HepG2 (cell line): ENCODE measurements at places on chromosomes 1 and 21. TPM values are rescaled to one million over a fixed set of nuclear protein-coding genes. Genes with fewer than 3 reads are reported as not detected.
A peak's percentile ranks its signal among the peaks of the same experiment; 100 is the strongest.

- no peak for DNase-seq
Observed at GRCh38 chr1:18946550-18947381, 9.7 kb downstream of the IFFO2 start.

GRCh38 chr1:92505015-92505692 is 18.4 kb upstream of the GFI1 start:
- DNase-seq = peak; percentile 97

The THRAP3 gene
- 92.6 and 127 TPM in 2 replicates for total RNA-seq

GRCh38 chr1:26779098-26779668 is 8.6 kb upstream of the PIGV start:
- no peak for DNase-seq

GRCh38 chr1:92862605-92863004 is 30.8 kb downstream of the RPL5 start:
- DNase-seq = no peak

The ITLN2 gene
- total RNA-seq = not detected in 2 replicates

The HUNK gene
- total RNA-seq = 1.9 and 2.5 TPM in 2 replicates

DNA sequence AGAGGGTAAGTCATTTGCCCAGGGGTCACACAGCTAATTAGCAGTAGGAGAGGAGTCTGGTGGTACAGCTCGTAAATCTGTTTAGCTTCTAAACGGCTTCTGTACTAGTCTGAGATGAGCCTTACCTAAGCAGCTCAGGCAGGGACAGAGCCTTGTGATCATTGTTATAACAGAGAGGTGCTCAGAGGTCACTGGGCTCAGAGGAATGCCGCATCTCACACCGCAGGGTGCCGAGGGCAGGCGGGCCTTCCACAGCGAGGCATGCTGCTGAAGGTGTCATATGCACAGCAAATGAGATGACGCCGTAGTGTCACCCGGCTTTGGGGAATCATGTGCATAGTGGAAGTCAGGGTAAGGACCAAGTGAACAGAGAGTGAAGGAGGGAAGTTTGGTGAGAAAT is 305.2 kb upstream of the FMN2 start:
- DNase-seq = no peak

DNA sequence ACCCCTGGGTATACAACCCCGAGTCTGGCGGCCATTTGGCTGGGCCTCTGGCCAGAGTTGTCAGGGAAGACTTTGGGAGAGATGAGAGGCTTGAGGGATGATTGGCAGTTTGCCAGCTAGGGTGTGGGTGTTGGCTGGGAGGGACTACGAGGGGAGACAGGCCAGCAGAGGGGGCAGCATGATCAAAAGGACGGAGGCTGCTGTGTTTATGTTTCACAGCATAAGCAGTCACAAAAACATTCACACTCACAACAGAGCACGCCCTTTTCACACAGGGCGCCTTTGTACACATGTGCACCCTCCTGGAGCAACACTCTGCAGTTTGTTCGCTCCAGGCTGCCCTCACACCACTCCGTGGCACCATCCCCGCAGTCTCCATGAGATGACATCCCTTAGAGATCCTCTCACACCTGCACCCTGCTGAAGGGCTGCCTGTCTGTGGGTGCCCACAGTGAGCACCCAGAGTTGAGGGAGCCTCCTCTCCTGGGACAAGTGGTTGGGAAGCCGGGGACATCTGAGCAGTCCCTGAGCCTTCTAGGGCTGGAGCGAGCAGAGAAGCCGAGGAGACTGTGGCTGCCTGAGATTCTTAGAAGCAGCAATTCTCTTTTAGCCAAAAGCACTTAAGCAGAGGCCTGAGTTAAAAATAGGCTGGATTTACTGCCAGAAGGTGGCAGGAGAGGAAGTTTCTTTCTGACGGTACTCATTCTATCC is 15.4 kb downstream of the EFNA3 start:
- peak; percentile 46 for DNase-seq

GRCh38 chr1:117295001-117295400 is 72.2 kb upstream of the MAN1A2 start:
- DNase-seq = no peak

The OR10J1 gene
- not detected in 2 replicates for total RNA-seq

The LMX1A gene
- 0.07 TPM in 1 of 2 replicates, not detected in the other for total RNA-seq

The CELF3 gene
- not detected in 2 replicates for total RNA-seq

DNA sequence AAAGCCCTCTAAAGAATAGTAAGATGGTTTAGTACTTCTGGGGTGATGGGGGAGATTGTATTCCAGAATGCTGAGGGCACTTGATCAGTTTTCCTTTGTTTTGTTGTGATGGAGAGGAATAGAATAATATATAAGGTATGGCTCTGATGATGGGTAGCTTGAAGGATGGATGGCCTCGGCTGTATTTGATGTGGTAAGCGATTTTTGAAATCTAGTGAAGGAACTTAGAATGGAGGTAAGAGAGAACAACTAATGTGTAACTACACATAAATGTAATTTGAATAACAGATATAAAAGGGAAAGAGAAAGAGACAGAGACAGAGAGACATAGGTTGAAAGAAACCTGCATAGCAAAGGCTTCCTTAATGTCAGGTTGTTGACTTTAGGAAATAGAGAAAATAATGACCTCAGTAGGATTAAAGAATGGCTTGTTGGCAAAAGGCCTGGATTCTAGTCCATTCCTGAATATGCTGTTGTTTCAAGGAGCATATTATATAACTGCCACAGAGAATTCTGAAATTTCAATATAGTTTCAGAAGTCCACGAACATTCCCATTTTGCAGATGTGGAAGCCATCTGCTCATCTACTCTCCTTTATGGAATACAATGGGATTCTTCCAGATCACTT is 58.7 kb downstream of the NIBAN1 start:
- no peak for DNase-seq

DNA sequence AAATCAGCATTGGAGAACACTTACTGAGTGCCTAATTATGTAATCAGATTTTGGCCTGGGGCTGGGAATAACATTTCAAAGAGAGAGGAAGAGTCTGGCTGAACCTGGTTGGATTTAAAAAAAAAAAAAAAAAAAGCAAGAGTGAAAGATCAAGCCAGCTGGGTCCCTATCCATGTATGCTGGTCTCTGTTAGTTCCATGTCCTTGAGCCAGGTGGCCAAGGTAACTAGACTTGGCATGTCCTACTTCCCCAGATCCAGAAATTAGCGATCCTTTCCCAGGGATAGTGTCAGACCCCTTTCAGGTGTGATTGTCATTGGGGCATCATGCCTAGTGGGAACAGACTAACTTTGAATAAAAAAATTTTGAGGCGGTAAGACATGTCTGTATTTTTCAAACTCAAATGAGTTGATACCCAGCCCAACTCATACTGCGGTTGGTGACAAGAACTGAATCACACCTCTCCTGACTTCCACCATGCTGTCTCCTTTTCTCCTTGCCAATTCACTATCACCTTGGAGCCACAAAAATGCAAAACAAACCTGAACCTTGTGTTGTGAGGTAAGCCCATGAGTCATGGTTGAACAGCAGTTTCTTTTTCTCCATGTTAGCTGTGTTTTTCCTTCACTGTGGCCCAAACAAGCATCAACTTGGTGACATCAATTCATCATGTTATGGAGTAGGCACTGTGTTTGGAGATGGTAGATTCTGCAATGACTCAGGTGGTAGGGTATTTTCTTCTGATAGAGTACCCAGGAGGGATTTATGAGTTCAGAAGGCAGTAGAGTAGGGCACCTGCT is 24.5 kb upstream of the PPP2R5A start:
- peak; percentile 76 for DNase-seq

GRCh38 chr1:206635978-206636345 is 626 bp downstream of the DYRK3 start:
- no peak for DNase-seq

The MMP23B gene
- total RNA-seq = 0.75 and 1.0 TPM in 2 replicates

The SPAG17 gene
- total RNA-seq = not detected in 2 replicates

The OR2L5 gene
- not detected in 2 replicates for total RNA-seq

The DNASE2B gene
- not detected in 2 replicates for total RNA-seq

DNA sequence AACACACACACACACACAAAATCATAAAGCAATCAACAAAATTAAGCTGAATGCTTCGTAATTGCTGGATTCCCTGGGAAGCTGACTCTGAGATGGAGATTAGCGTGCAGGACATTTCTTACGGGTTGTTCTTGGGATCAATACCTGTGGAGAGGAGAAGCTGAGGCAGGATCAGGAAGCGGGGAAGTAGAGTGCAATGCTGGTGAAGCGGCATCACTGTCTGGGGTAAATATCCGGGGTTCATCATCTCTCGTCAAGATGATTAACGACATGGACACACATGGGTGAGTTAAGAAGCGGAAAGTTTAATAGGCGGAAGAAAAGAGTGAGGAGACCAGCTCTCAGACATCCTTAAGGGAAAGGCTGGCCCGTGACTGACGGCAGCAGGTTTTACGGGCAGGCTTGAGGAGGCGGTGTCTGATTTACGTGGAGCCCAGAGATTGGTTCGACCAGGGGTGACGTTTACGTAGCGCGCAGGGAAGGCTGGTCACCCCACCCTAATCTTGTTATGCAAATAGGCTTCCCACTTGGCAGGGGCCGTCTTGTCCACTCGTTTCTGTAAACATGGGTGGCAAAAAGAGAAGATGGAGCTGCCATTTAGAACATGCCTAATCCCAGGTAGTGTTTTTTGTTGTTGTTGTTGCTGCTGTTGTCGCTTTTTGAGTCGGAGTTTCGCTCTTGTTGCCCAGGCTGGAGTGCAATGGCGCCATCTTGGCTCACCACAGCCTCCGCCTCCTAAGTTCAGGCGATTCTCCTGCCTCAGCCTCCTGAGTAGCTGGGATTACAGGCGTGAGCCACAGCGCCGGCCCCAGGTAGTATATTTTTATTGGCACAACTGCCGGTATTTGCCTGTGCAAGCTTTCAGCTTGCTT is 135.6 kb upstream of the KCNJ15 start:
- DNase-seq = no peak

- no peak for DNase-seq
Observed at GRCh38 chr1:224067621-224068457, 46.1 kb upstream of the FBXO28 start.

GRCh38 chr1:89881415-89882058 is 60.7 kb downstream of the LRRC8D start:
- DNase-seq = no peak

The TMEM79 gene
- total RNA-seq = 1.0 and 1.9 TPM in 2 replicates

The OLFML2B gene
- not detected in 2 replicates for total RNA-seq

DNA sequence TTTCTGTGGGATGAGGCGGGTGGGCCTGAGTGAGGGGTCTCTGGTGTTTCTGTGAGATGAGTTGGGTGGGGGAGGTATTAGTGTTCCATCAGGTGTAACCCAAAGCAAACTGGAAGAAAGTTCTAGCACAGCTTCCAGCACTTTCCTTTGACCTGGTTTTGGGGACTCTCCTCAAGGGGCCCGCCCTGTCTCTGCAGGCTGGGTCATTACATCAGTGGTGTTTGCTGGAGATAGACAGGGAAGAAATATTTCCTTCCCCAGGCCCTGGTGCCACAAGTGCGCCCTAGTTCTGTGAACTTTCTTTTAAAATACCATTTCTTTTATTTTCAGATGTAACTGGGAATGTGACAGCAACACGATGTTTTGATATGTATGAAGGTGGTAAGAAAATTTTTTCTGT is 16.5 kb upstream of the MX2 start:
- no peak for DNase-seq

GRCh38 chr1:51525295-51525694 is 6.2 kb upstream of the EPS15 start:
- no peak for DNase-seq

- no peak for DNase-seq
Observed at GRCh38 chr1:203186446-203187303, at the start of gene CHI3L1. Gene CHI3L1, minus strand, starts transcription at chr1:203186704. Its CDS starts 81 bp downstream, at chr1:203186623.

- DNase-seq = no peak
Observed at GRCh38 chr1:164842870-164843269, 283.9 kb downstream of the PBX1 start.

The TEDDM1 gene
- not detected in 2 replicates for total RNA-seq

GRCh38 chr21:46033410-46034400 is 52.1 kb downstream of the COL6A1 start:
- DNase-seq = peak; percentile 70

GRCh38 chr1:49424782-49425181 is 599.0 kb downstream of the AGBL4 start:
- no peak for DNase-seq

GRCh38 chr21:41706678-41707077 is 60.2 kb downstream of the RIPK4 start:
- DNase-seq = peak; percentile 86

- DNase-seq = peak; percentile 47
Observed at GRCh38 chr1:202692959-202693555, 17.2 kb downstream of the SYT2 start.

DNA sequence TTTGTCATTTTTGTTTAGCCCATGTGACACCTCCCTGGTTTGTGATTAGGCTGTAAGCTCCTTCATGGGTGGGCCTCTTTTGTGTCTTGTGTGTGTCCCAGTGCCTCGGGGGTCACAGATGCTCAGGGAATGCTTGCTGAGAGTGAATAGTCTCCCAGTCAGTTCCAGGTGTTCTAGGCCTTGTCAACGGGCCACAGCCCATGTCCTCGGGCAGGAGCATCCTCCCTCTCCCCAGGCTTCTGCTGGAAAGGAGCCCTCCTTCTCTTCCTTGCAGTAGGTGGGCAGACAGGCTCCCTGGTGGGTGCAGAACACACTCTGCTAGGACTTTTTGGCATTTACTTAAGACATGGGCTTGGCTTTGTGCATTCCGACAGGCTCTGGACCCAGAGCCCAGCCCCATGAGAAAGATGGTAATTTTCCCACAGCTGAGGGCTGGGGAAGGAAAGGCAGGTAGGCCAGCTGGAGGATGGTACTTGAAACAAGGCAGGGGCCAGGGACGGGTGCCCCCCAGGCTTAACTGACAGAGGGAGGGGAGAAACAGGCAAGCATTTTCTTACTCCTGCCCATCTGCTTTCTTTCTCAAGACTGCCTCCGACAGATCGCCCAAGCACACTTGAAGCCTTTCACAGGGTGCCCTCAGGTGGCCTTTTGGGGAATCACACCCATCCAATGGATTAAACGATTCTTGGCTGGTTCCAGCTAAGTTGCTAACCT is 7.1 kb upstream of the CPLANE2 start:
- DNase-seq = peak; percentile 68

GRCh38 chr21:43609501-43610340 is 49.6 kb downstream of the HSF2BP start:
- DNase-seq = peak; percentile 89

The MCOLN3 gene
- 0.04 TPM in 1 of 2 replicates, not detected in the other for total RNA-seq

GRCh38 chr1:59978026-59978425 is 51.5 kb upstream of the CYP2J2 start:
- DNase-seq = peak; percentile 29

The NBPF10 gene
- 0.36 and 0.49 TPM in 2 replicates for total RNA-seq

GRCh38 chr1:84000954-84001495 is 2.1 kb upstream of the TTLL7 start:
- DNase-seq = no peak

DNA sequence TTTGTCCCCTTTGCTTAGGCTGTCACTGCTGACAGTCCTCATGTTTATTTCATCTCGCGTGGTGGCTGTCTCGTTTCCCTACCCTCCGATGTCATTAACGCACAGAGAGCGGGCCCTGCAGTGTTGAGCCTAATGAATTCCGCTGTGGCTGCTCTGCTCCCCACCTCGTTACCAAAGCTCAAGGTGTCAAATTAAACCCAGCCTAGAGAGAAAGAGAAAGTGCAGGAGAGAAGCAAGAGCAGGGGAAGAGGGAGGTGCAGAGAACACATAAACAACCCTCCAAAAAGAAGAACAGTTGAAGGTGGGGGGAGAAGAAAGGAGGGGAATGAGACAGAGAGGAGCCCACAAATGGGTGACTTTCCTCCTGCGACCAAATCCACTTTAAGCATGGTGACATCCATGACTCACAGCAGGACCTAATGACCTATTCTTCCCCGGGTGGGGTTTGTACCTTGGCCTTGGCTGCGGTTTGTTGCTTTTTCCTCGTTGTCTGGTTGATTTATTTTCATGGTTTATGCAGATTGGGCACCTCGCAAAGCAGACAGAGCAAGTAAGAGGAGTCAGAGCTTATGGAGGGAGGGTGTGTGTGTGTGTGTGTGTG is 92.5 kb downstream of the PBX1 start:
- DNase-seq = no peak

- no peak for DNase-seq
Observed at GRCh38 chr1:205990226-205990625, 13.0 kb downstream of the RAB7B start.

- no peak for DNase-seq
Observed at GRCh38 chr1:3928586-3928985, 28.5 kb upstream of the C1orf174 start.
